DND-41 (cell line): ENCODE measurements at places on chromosomes 1 and 21.
A peak's percentile ranks its signal among the peaks of the same experiment; 100 is the strongest.

DNA sequence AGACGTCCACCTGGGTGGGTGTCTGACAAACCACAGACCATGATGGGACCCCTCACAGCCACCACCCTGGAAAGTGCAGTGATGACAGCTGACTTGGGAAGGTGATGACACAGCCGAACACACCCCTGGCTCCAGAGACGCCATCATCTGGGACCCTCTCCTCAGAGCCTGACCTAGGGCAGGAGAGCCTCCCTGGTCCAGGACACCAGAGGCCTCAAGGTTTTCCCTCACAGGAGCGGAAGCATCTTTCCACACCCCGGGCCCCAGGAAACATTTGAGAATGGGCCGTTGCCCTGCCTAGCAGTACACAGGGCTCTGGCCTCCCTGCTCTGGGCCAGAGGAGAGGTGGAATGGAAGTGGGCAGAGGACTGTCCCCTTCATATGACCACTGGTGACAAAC lies 79.7 kb downstream of the SYT2 start:
- no peak for DNase-seq

DNA sequence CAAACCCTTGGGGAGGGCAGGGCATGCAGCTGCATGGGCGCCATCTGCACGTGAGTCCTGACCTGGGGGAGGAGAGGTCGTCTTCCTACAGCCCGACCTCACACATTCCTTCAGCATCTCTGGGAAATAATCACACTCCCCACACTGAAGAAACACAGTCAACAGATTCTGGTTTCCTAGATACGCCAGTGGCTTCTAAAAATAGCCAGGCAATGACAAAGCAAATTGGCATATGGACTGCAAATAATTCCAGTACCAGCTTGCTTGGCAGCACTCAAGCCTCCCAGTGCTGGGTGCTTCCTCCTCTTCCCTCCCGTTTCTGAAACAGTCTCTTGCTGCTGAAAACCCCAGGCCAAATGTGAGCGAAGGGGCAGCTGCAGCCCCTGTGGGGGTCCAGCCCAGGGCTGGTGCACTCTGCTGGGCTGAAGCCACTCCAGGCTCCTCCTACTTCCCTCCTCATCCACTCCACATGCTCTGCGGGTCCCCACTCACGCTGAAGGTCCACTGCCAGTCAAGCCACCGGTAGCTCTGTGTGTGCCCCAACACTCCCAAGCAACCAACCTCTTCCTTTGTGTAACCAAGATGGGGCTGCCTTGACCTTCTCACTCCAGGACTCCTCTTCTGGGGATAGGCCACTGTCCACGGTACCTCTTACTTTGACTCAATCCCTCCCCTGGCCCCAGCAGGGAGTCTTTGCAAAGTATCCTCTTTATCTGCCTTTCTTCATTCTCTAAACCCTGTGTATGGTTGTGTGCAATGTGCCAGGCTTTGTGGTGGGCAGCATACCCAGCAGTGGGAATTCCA lies 69.0 kb downstream of the KCND3 start:
- no peak for DNase-seq

DNA sequence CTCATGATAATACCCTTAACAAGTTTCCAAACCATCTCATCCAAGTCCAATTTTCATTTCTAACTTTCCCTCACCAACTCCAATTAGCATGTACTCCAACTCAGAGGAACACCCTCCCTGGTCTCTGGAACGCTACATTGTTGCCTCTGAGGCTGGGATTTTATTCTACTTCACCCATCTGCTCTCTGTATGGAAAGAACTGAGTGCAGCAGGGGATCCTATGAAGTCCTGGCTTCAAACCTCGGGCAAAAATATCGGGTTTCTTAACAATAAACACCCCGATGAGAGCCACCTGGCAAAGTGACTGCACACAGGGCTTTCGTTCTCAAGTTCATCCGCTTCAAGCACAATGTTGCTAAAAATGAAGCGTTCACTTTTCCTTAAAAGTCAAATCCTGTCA lies 99.6 kb downstream of the CRB1 start:
- DNase-seq: no peak

DNA sequence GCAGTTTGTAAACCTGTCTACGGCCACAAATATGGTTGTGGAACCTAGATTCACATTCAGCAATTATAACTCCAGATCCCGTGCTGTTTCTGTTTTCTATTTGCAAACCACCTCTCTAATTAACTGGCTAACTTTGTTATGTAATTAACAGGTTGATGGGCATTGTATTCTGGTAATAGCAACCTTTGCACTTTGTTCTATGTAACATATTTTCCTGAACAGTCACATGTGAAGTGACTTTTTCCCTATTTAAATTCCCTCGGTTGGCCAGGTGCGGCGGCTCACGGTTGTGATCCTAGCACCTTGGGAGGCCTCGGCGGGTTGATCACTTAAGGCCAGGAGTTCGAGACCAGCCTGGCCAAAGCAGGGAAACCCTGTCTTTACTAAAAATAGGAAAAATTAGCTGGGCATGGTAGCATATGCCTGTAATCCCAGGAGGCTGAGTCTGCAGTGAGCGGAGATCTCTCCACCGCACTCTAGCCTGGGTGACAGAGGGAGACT lies 1.4 kb downstream of the ACADM start:
- DNase-seq: no peak

GRCh38 chr1:247551721-247552120 lies 2.8 kb downstream of the GCSAML start:
- DNase-seq: no peak

DNA sequence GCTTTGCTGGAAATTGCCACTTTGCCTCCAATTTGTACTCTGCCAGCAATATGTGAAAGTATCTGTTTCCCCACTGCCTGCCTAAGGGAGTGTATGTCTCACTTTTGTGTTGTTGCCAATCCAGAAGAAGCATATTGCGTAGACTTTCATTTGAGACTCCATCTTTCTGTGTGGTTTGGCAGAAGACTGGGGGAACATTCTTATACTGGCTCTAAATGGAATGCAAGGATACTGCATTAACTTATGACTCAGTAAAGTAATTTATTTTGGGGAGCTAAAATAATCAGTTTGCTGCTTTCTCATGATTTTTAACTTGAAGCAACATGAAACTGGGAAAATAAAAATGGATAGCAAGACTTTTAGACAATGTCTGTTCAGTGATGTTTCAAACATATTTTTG lies 107.7 kb upstream of the TMPRSS2 start:
- DNase-seq: no peak

- DNase-seq: no peak
Observed at GRCh38 chr1:29506678-29507225, 270.4 kb downstream of the PTPRU start.

GRCh38 chr1:9589144-9589718 lies 520 bp downstream of the TMEM201 start:
- DNase-seq: peak; percentile 57

- DNase-seq: no peak
Observed at GRCh38 chr1:157880621-157881020, 39.0 kb upstream of the CD5L start.

- no peak for DNase-seq
Observed at GRCh38 chr1:39944410-39945112, 10.4 kb upstream of the MFSD2A start.

GRCh38 chr1:26153966-26154532 lies 4.8 kb upstream of the FAM110D start:
- DNase-seq: no peak

DNA sequence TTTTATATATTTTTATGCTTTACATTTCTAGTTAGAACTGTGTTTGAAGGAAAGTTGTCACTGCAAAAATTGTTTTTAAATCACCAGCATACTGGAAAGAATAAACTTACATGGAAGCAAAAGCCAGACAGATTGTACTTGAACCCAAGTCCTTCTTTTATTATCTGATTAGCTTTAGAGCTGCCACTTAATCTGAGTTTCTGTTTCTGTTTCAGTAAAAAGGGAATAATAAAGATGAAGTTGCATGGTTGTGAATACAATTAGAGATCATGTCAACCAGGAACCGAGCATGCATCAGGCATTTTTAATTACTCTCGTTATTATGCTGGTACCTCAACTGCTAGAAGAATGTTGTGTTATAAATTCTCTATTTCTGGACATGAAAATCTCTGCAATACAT lies 76.9 kb upstream of the EXO1 start:
- DNase-seq: no peak

- no peak for DNase-seq
Observed at GRCh38 chr1:55146781-55147180, 68.4 kb downstream of the USP24 start.

DNA sequence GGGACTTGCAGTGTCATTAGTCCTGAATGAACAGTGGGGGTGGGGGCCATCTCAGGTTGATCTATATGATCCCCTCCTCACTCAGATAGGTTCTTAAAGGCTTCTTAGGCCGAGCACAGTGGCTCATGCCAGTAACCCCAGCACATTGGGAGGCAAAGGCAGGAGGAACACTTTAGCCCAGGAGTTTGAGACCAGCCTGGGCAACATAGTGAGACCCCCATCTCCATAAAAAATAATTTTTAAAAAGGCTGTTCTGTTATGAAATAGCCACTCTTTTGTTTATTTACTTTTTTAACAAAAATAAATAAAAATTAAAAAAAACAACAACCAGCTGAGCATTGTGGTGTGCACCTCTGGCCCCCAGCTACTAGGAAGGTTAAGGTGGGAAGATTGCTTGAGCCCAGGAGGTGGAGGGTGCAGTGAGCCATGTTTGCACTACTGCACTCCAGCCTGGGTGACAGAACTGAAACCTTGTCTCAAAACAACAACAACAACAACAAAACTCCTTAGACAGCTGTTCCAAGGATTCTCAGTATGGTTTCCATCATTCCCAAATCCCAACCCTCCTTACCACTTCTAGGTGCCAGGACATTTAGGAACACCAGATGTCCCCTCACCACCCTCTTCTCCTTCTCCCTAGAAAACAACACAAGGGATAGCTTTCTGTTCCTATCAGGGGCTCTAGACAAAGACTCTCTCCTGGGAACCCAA lies 2.0 kb upstream of the TRAPPC3 start:
- no peak for DNase-seq

GRCh38 chr1:185338719-185339622 lies 21.9 kb upstream of the IVNS1ABP start:
- peak; percentile 86 for DNase-seq

GRCh38 chr1:26049531-26050247 lies 3.8 kb upstream of the SLC30A2 start:
- DNase-seq: no peak

GRCh38 chr21:16046656-16047330 lies 317.0 kb downstream of the USP25 start:
- DNase-seq: no peak
